ENCODE measurements at places on chromosomes 6 and 20. TPM values are rescaled to one million over a fixed set of nuclear protein-coding genes. Genes with fewer than 3 reads are reported as not detected.

DNA sequence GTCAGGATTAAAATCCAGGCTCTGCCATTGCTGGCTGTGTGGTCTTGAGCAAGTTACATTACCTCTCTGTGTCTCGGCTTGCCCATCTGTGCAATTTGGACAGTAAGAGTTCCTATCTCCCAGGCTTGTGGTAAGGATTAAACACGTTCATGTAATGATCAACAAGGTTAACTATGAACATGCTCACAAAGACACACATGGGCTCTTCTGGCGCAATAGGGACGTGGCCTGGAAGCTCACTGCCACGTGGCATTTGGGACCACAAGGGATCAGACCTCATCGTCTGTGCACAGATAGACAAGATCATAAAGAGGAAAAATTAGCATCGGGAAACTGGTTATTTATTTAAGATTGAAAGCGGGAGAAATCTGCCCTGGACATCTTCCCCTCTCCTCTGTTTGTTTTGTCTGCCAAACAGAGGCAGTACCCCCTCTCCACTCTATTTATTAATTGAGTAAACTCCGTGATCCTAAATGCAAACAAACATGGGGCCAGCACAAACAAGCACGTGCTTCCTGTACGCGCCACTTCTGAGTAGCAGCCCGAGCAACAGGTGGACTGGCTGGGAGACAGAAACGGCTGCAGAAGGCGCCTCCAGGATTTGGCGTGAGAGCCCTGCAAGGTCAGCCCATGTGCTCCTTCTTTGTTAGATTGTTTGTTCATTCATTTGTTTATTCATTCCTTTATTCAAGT lies 95.0 kb downstream of the CDH26 start:
- no peak for DNase-seq
- no peak overlapping the region for H3K4me3 ChIP-seq
- no peaks in the 10 kb centered on the region for H3K36me3 ChIP-seq
- H3K27me3 ChIP-seq = no peaks in the 10 kb centered on the region
- H3K4me1 ChIP-seq = peaks cover 39% of the 10 kb centered on the region
- H3K27ac ChIP-seq = no peak overlapping the region

DNA sequence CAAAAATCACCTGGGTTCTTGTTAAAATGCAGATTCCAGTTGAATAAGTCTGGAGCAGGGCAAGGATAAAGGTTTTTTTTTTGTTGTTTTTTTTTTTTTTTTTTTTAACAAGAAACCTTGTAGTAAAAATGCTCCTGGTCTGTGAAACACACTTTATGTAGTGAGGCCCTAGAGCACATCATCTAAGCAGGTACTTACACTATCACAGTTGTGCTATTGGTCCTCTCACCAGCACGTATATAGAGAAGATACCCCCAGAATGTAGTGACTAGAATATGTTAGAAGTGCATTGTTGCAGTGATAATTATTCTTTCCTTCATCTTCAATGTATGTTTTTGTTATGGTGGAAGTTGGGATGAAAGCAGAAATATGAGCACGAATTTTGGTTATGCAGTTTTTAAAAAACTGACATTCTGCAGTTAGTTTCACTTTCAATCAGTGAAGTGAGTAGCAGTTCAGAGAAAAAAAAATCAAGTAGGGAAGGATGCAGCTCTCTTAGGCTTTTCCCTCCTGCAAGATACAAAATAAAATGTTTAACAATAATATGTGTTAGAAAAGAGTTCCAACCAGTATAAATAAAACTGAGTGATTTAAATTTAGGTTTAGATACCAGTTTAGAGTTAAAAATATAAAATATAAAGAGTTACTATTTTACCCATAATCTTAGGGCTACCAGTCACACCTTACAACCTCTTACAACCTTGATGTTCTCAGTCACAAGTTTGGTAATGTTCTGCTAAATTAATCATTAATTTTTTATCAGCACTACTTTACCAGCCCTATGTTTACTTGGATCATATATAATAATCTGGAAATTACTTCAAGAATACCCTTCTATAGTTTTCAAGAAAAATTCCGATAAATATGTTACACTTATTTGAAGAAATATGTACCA lies 9.2 kb upstream of the DEFB113 start:
- no peaks in the 10 kb centered on the region for H3K4me1 ChIP-seq
- no peak for DNase-seq
- no peak overlapping the region for H3K27ac ChIP-seq
- no peaks in the 10 kb centered on the region for H3K27me3 ChIP-seq
- no peak overlapping the region for H3K4me3 ChIP-seq
- H3K36me3 ChIP-seq = no peaks in the 10 kb centered on the region

The GATA5 gene
- not detected for polyA plus RNA-seq

The OPRL1 gene
- 1.3 TPM for polyA plus RNA-seq

The METTL24 gene
- polyA plus RNA-seq = not detected

Measured in naive thymus-derived CD4-positive, alpha-beta T cell (primary cell).